Stimulated activated CD8-positive, alpha-beta memory T cell treated with anti-CD3 and anti-CD28 coated beads, Interleukin-4, amount 100 ng/mL, for 24 hours (primary cell): ENCODE measurements at places on chromosomes 11 and 22.

GRCh38 chr11:57652662-57653061, 3.0 kb upstream of the YPEL4 start:
- no peak for DNase-seq

- DNase-seq = no peak
Observed at GRCh38 chr11:60744114-60744513, 12.6 kb upstream of the MS4A15 start.

GRCh38 chr11:124285610-124286344, 28.0 kb downstream of the OR8D1 start:
- DNase-seq = no peak

DNA sequence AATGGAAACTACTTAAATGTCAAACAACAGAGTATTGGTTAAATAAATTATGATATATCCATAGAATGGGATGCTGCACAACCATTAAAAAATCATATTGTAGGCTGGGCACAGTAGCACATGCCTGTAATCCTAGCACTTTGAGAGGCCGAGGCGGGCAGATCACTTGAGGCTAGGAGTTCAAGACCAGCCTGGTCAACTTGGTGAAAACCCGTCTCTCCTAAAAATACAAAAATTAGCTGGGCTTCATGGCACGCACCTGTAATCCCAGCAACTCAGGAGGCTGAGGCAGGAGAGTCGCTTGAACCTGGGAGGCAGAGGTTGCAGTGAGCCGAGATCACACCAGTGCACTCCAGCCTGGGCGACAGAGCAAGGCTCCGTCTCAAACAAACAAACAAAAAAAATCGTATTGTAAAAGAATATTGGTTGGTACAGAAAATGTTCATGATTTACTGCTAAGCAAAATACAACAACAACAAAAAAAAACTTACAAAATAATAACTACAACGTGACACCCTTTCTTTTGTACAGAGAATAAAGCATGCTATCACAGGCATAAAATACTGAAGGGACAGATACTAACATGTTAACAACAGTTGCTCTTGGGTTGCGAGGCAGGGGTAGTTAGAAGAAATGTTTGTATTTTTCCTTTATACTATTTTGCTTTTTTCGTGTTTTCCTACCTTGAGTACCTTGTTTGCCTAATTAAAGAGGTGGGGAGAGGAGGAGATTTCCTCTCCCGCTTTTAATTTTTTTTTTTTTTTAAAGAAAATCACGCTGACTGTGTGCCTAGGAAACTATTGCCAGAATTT, 21.3 kb upstream of the RRAS2 start:
- DNase-seq = no peak

- DNase-seq = no peak
Observed at GRCh38 chr11:118287006-118287405, 17.5 kb upstream of the CD3E start.

DNA sequence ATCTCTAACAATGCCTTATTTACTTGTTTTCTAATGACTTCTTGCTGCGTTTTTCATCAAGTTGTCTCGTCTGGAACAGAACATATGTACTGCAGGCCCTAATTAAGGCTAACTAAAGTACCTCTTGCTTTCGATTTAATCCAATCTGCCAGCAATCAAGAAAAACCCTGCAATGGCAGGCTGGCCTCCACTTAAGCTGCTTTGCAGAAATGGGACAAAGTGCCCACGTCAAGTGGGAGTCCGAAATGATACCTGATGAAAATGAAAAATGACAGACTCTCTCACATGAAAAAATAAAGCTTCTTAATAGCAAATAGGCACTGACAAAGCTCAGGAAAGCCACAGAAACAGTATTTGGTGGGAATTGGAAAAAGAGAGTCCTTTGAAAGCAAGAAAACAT, 1454.7 kb downstream of the FAM181B start:
- no peak for DNase-seq

GRCh38 chr22:36811094-36811800, 5.6 kb downstream of the PVALB start:
- no peak for DNase-seq

DNA sequence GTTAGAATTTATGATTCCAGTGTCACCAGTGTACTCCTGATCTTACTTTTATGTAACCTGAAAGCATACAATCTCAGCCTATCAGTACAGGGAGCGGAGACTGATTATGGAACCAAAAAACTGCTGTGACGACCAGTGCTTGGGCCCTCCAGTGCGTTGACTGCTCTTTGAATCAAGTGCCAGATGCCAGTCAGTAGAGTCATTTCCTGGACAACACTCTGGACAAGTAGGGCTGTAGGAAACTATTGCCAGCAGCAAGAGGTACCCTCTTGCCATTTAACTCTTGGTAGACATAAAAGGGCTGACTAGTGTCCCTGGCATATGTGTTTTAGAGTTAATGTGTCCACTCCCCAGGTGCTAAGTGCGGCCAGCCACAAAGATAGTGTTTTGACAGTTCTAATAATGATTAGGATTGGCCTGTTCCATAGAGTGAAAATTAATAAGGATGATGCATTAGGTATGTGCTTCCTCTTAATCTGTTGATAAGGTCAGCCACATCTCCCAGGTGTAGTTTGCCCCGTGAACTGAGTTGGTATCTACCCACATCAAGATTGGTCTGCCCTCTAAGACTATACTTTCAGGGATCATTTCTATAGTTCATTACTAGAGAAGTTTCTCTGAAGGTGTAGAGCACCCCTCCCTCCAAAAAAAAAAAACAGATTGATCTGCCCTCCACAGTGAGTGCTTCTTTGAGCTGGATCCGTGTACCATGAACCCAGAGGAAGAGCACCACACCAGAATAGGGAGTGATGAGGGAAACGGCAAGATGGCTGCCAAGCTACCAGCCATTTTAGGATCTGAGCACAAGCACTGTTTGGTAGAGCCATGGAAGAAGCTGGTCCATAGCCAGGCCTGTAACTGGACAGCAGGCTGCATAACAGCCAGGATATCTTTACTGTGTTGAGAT, 20.7 kb upstream of the AIFM3 start:
- DNase-seq = no peak

DNA sequence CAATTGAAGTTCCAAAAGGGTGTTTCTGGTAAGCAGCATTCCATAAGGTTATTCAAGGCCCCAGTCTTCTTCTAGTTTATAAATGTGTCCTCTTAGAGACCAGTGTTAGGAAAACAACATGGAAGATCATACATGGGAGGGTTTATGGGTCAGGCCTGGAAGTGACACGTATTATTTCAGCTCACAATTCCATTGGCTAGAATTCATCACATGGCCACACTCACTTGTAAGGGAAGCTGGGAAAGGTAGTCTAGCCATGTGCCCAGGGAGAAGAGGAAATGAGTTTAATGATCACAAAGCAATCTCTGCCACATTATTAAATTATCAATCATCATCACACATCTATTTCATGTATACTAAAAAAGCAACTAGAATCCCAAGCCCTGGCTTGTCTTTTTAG, 181.7 kb upstream of the TBCEL start:
- DNase-seq = no peak

- DNase-seq = no peak
Observed at GRCh38 chr22:46087816-46088277, 62.5 kb upstream of the PPARA start.

- no peak for DNase-seq
Observed at GRCh38 chr11:3232956-3233355, 739 bp upstream of the MRGPRE start.

DNA sequence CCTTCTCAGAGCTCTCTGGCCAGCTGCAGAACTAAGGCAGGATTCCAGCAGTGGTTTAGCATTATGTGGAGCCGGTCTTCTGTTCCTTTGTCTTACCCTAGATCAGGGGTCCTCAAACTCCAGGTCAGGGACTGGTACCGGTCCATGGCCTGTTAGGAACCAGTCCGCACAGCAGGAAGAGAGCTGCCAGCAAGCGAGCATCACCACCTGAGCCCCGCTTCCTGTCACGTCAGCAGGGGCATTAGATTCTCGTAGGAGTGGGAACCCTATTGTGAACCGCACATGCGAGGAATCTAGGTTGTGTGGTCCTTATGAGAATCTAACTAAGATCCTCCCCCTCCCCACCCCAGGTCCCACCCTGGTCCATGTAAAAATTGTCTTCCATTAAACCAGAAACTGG, 1.6 kb downstream of the OR10G7 start:
- no peak for DNase-seq

- no peak for DNase-seq
Observed at GRCh38 chr11:20501971-20502370, 97.4 kb upstream of the SLC6A5 start.

DNA sequence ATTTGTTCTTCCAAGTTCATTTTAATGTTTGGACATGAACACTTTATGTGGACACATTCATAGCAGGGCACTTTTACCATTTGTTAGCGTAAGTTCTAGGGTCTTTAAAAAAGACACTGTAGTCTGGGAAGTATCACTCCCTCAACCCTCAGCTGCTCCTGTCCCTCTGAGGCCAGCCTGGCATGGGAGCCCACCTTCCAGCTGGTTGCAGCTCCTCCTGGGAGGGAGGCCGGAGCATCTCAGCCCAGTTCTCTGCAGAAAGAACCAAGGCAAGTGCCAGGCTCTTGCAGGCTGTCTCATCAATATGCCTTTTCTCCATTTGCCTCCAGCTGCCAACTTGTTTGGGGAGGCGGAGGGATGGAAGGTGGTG, 150.6 kb downstream of the OPCML start:
- DNase-seq = no peak

DNA sequence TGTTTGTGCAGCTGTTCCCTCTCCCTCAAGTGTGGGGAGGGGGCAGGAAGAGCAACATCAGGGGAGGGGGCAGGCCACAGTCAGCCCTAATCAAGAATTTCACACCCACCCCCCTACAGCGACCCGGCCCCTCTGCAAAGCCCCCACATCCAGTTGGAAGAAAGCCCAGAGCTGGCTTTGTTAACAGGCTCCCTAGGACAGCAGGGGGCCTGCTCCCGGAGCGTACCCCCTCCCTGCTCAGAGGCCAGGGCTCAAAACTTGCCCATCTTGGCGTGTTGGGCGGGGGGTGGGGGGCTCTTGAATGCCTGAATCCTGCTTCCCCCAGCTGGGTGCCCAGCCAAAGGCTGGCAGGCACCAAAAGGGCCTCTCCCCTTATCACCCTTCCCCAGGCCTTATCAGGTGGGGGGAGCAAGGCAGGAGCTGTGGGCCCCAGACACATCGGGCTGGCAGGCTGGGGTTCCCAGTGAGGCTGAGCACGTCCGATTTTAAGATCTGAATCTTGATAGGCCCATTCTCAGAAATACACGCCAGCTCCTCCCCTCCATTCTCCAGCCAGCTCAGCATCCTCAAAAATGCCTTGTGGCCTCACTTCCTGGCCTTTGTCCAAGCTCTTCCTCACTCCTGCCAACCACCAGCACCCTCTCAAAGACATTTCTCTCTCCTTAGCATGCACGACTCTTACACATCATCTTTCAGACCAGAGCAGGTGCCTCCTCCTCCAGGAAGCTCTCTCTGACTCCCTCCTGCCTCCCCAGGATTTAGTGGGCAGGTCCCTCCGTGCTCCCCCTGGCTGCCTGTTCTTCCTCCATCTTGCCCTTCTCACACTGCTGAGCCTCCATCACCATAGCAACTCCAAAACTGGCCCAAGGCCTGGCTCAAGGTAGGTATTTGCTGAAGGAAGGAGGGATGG, 384.8 kb downstream of the MN1 start:
- no peak for DNase-seq

- DNase-seq = no peak
Observed at GRCh38 chr11:12103411-12104225, 6.8 kb upstream of the MICAL2 start.

DNA sequence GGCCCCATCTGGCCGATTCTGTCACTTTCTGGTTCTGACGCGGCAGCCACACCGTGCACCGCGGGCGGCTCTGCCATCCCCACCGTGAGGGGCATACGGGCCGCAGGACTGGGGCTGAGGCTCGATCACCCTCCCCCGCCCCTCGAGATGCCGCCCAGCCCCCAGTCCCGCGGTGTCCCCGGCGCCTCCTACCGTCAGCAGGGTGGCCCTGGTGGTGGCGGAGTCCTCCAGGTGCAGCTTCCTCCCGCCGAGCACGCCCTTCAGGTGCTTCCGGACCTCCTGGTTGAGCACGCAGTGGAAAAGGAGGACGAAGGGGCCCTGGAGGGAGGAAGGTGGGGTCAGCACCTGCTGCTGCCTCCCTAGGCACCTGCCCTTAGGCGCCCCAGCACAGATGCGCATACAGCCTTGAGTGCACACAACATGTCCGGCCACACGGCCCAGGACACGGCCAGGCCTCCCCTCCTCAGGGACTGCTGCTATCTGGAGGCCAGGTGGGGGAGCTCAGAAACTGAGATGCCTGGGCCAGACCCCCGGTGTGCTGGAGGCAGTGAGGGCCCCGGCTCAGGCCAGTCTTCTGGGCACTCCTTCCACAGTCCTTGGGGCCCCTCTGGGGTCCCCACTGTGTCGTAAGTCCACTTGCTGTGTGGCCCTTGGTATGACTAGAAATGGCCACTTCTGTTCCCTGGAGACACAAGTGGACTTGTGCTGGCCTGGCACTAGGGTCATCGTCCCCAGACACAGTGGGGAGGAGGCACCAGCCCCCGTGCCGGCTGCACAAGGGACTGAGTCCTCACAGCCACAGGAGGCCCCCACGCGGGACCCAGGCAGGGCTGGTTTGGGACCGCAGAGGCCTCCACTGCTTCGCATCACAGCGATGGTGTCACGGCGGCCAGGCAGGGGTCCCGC, 31.5 kb downstream of the TRMU start:
- no peak for DNase-seq

- DNase-seq = no peak
Observed at GRCh38 chr22:42997582-42998090, 17.3 kb downstream of the PACSIN2 start.

DNA sequence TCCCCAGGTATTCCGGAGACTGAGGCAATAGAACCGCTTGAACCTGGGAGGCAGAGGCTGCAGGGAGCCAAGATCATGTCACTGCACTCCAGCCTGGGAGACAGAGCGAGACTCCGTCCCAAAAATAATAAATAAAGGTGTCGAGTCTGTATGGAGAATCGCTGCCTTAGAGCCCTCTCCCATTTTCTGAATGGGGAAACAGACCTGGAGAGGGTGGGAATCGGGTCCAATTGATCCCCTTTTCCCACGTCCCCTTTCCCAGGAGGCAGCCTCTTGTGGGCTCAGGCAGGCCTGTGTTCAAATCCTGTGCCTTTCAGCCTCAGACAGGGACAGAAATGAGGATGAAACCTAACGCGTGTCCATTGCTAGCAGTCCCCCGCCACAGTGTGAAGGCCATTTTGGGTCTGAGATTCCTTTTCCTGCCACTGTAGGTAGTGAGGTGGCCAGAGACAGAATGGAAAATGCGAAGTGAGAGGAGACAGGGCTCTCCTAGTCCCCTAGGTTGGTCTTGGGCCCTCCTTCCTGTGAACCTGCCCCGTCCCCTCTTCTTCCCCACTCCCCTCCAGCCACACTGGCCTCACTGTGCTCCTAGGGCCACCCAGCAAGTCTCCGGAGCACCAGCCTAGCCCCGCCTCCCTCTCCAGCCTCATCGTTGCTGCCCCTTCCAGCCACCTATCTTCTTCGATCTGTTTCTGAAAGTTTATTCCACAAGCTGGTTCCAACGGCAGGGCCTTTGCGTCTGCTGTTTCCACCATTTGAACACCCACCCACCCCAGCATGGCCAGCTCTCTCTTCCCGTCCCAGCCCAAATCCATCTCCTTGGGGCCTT, 2.7 kb upstream of the POLDIP3 start:
- no peak for DNase-seq

- no peak for DNase-seq
Observed at GRCh38 chr22:39318507-39319283, 728 bp downstream of the RPL3 start.
